ENCODE measurements at places on chromosomes 2 and 18. TPM values are rescaled to one million over a fixed set of nuclear protein-coding genes. Genes with fewer than 3 reads are reported as not detected.

DNA sequence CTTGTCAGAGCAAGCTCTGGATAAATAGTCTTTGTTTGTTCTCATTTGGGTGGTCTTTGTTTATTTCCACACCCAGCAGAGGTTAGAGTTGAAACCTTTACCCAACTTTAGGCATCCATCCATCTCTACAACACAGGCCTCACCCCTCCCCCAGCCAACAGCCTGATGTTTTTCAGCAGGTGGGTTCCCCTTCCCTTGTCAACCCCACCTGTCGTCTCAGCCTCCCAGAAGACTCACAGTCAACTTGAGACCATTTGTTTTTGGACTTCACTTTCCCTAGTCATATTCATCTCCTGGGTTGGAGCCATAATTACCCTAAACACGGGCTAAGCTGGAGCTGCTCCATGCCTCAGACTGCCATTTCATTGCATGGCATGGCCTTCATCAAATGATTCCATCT, 31.7 kb upstream of the IL36G start:
- peaks cover 35% of the 10 kb centered on the region for H3K27me3 ChIP-seq
- DNase-seq = no peak
- no peak overlapping the region for H3K4me3 ChIP-seq
- no peak overlapping the region for H3K27ac ChIP-seq

DNA sequence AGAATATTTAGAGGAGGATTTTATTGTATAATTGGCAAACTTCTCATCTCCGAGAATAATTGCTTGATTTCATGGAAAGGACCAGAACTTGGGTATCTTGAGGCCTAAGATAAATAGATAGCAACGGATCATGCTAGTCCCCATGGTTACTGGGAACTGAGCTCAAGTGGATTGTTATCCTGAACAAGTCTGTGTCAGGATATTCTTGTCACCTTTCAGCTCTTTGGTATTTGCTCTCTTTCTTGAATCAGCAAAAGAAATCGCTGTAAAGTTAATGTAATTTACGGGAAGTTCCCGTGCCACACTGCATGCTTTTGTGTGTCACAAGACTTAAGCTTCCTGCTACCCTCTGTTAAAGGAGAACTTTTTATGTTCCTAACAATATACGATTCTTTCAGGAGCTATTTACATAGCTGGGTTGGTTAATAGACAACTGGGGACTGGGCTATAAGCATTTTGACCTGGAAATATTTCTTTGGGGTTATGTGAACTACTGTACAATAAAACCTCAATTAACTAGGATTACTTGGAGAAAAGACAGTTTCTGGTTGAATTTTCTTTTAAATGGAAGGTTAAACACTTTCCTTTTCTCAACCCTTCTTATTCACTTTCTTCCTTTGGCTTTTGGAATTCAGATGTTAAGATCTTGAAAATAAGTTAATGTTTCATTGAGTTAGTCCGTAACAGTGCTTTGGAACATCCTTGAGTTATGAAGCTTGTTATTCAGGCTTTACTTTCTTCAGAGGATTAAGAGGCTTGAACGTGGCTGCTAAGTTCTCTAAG, 151.2 kb downstream of the FMNL2 start:
- no peak for DNase-seq
- H3K36me3 ChIP-seq = no peaks in the 10 kb centered on the region
- H3K27me3 ChIP-seq = no peaks in the 10 kb centered on the region
- H3K4me1 ChIP-seq = no peaks in the 10 kb centered on the region

- H3K36me3 ChIP-seq = no peaks in the 10 kb centered on the region
- H3K4me1 ChIP-seq = peaks cover 61% of the 10 kb centered on the region
- DNase-seq = no peak
- peak overlapping the region; percentile 91 for H3K27ac ChIP-seq
Observed at GRCh38 chr2:25333981-25334380, 7.7 kb downstream of the DNMT3A start.

DNA sequence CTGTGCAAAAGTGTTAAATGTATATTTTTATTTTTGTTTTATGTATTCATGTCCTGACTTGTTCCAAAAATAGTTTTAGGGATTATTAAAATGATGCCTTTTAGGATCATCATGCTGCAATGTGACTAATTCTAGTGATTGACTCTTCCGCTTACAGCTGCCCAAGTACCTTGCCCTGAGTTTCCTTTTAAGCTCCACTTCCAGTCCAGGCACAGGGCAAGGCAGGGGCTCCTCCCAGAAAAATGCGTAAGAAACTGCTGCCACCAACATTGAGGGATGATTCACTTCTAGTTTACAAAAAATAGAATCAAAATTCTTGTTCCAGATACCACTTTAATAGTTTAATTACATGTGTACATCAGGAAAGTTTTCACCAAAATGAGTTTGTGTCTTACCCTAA, 116.4 kb downstream of the IRS1 start:
- H3K27me3 ChIP-seq = no peaks in the 10 kb centered on the region
- no peak for DNase-seq
- H3K4me3 ChIP-seq = no peak overlapping the region
- no peaks in the 10 kb centered on the region for H3K36me3 ChIP-seq
- no peak overlapping the region for H3K27ac ChIP-seq
- no peaks in the 10 kb centered on the region for H3K4me1 ChIP-seq

- H3K27ac ChIP-seq = no peak overlapping the region
- no peak for DNase-seq
- no peaks in the 10 kb centered on the region for H3K4me1 ChIP-seq
- H3K36me3 ChIP-seq = no peaks in the 10 kb centered on the region
- H3K4me3 ChIP-seq = no peak overlapping the region
- H3K27me3 ChIP-seq = no peaks in the 10 kb centered on the region
Observed at GRCh38 chr2:207251022-207251421, 85.3 kb upstream of the KLF7 start.

GRCh38 chr2:26430826-26431225, 29.1 kb downstream of the DRC1 start:
- H3K27me3 ChIP-seq = no peaks in the 10 kb centered on the region
- H3K27ac ChIP-seq = no peak overlapping the region
- no peak for DNase-seq
- no peak overlapping the region for H3K4me3 ChIP-seq
- no peaks in the 10 kb centered on the region for H3K36me3 ChIP-seq
- H3K4me1 ChIP-seq = no peaks in the 10 kb centered on the region

- H3K27ac ChIP-seq = no peak overlapping the region
- H3K36me3 ChIP-seq = no peaks in the 10 kb centered on the region
- no peak for DNase-seq
- H3K4me1 ChIP-seq = no peaks in the 10 kb centered on the region
- no peak overlapping the region for H3K4me3 ChIP-seq
- no peaks in the 10 kb centered on the region for H3K27me3 ChIP-seq
Observed at GRCh38 chr2:178307650-178308049, 113.3 kb downstream of the OSBPL6 start.

DNA sequence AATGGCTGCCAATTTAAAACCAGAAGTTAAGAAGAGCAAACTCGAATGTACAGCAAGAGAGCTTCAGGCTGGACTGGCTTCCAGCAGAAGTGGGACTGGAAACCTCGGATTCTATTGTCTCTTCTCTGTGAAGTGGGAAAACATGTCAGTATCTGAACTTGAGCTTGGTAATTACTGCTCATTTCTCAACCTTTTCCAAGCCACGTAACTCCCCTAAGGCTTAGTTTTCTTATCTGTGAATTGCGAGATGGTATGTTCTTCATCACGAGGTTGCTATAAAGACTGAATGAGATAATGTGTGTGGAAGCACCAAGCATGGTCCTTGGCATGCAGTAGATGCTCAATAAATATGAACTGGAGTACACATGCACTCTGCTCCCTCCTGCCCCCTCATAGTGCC, 259.4 kb upstream of the SPRED2 start:
- H3K36me3 ChIP-seq = no peaks in the 10 kb centered on the region
- DNase-seq = no peak
- peaks cover 7% of the 10 kb centered on the region for H3K27me3 ChIP-seq
- no peaks in the 10 kb centered on the region for H3K4me1 ChIP-seq
- H3K27ac ChIP-seq = no peak overlapping the region

- no peaks in the 10 kb centered on the region for H3K4me1 ChIP-seq
- no peaks in the 10 kb centered on the region for H3K27me3 ChIP-seq
- H3K36me3 ChIP-seq = no peaks in the 10 kb centered on the region
- H3K27ac ChIP-seq = no peak overlapping the region
Observed at GRCh38 chr2:13694673-13695072, 937.8 kb upstream of the LRATD1 start.

DNA sequence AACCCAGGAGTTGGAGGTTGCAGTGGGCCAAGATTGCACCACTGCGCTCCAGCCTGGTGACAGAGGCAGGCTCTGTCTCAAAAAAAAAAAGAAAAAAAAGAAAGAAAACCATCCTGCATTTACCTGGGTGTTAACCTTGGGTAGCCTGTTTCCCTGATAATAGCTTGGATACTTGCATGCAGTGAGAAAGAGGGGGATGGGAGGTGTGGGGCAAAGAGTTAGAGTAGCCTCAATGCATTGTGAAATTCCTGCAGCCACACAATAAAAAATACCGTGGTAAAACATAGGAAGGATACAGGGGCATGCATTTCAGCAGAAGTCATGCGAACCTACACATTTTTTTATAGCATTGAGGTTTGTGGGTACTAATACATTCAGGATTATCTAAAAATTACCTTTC, 76.6 kb upstream of the ZNF516 start:
- no peaks in the 10 kb centered on the region for H3K27me3 ChIP-seq
- DNase-seq = no peak
- H3K36me3 ChIP-seq = no peaks in the 10 kb centered on the region

GRCh38 chr2:44965684-44966083, 24.2 kb downstream of the SIX3 start:
- DNase-seq = no peak
- no peaks in the 10 kb centered on the region for H3K36me3 ChIP-seq
- H3K27ac ChIP-seq = no peak overlapping the region
- H3K27me3 ChIP-seq = peaks cover 62% of the 10 kb centered on the region

- peak; percentile 13 for DNase-seq
- H3K36me3 ChIP-seq = peaks cover 4% of the 10 kb centered on the region
- peaks cover 5% of the 10 kb centered on the region for H3K4me1 ChIP-seq
- no peak overlapping the region for H3K4me3 ChIP-seq
- H3K27me3 ChIP-seq = no peaks in the 10 kb centered on the region
Observed at GRCh38 chr2:99398303-99398702, 61.1 kb downstream of the EIF5B start.

DNA sequence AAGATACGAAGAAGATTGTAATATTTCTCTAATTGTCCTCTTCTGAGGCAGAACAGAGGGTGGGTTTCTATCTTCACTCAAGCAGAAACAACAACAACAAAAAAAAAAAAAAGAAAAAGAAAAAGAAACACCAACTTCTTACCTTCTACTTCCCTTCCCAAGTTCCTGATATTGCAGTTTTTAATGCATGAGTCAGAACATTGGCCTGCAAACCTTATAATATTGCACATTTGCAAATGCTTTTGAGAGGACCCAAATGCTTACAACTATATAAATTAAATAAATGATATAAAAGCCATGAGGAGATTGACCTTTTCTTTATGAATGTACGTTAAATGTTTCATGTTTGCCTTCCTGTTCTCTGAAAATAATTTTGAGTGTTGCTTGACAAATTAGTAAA, 37.3 kb downstream of the PAX3 start:
- H3K4me1 ChIP-seq = no peaks in the 10 kb centered on the region
- H3K36me3 ChIP-seq = no peaks in the 10 kb centered on the region
- H3K27me3 ChIP-seq = peaks cover 44% of the 10 kb centered on the region
- no peak overlapping the region for H3K27ac ChIP-seq

DNA sequence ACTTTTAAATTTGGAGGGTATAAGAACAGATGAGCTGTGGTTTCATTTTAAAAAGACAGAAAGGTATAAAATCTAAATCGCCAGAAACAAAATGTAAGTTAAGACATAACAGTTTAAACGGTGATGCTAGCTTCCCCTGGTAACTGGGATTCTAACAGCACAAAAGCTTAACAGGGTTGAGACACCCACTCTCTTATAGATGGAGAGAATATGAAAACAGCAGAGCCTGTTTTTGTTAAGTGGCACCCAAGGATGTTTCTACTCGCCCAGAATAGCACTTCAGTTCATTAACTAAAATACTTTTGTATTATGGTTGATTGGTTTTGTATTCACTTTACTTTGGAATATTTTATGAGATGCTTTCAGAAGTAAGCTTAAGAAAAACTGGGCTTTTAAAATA, 151.9 kb upstream of the RND3 start:
- no peaks in the 10 kb centered on the region for H3K27me3 ChIP-seq
- H3K4me3 ChIP-seq = no peak overlapping the region
- H3K4me1 ChIP-seq = no peaks in the 10 kb centered on the region

GRCh38 chr2:187319441-187320108, 128.5 kb downstream of the CALCRL start:
- H3K4me1 ChIP-seq = no peaks in the 10 kb centered on the region
- H3K36me3 ChIP-seq = no peaks in the 10 kb centered on the region
- DNase-seq = no peak
- no peak overlapping the region for H3K4me3 ChIP-seq

DNA sequence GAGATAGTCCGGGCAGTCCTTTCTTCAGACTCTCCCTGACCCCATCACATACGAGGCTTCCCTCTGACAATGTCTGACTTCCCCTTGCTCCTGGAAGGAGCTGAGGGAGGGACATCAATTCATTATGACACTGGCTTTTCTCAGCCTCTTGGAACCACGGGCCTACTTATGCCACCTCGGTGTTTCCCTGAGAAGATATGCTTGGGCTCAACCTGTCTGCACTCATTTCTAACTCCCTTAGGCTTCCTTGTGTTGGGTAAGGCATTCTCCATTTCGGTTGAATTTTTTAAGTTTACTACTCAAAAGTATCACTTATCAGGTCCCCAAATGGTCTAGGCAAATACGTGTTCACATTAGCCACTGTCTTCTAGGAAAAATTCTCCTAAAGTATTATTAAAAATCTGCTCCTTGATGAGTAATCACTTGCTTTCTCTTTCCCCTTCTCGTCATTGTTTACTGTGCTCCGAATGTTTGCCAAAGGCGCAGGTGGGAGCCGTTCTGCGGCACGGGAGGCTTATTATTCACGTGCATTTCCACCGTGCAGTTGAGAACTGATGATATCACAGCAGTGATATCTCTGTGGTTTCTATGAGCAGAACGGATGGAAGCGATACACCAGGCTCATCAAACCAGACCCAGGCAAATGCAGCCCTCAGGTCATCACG, 33.1 kb downstream of the ARL4C start:
- H3K27me3 ChIP-seq = no peaks in the 10 kb centered on the region
- H3K36me3 ChIP-seq = no peaks in the 10 kb centered on the region
- H3K4me1 ChIP-seq = no peaks in the 10 kb centered on the region
- DNase-seq = no peak
- no peak overlapping the region for H3K27ac ChIP-seq
- no peak overlapping the region for H3K4me3 ChIP-seq

The SERPINB2 gene
- not detected for total RNA-seq

The ADRA2B gene
- total RNA-seq = 4.6 TPM

The ALLC gene
- not detected for total RNA-seq

The LOXHD1 gene
- 0.83 TPM for total RNA-seq

The UGT1A5 gene
- total RNA-seq = not detected

The NCKAP1 gene
- 146 TPM for total RNA-seq

The CKAP2L gene
- not detected for total RNA-seq

The AGAP1 gene
- 22.5 TPM for total RNA-seq

The CAVIN2 gene
- 83.0 TPM for total RNA-seq
